Endothelial cell of umbilical vein (primary cell): ENCODE measurements at places on chromosomes 7 and 10. TPM values are rescaled to one million over a fixed set of nuclear protein-coding genes. Genes with fewer than 3 reads are reported as not detected.

The ASB10 gene
- total RNA-seq, result not detected in 2 replicates

- DNase-seq, result peak; percentile 43
- no peaks in the 10 kb centered on the region for H3K4me1 ChIP-seq
- H3K4me3 ChIP-seq, result no peak overlapping the region
- H3K27ac ChIP-seq, result no peak overlapping the region
Observed at GRCh38 chr7:142482891-142483658, 225.2 kb upstream of the PRSS58 start.

The EVX1 gene
- not detected in 2 replicates for total RNA-seq

The CUL2 gene
- 45.3 and 47.5 TPM in 2 replicates for total RNA-seq

The LDB3 gene
- total RNA-seq, result not detected in 2 replicates

DNA sequence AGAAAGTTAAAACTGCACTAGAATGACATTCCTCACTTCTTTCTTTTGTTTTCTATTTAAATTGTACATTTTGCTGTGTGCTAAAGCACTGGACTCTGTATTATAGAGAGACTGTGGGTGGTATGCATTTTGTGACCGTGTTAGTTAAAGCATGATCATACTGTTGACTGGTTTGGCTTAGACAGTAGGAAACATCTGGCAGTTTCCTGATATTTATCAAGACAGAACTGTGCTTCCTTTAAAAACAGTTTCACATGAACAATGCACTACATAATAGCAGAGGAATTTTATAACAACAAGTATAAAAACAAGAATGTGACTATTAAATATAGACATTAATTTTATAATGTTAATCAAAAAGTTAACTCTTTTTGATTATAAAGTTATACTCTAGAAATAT is 23.1 kb downstream of the GNG11 start:
- peak; percentile 94 for DNase-seq
- no peaks in the 10 kb centered on the region for H3K27me3 ChIP-seq
- H3K4me1 ChIP-seq, result peaks cover 63% of the 10 kb centered on the region
- no peak overlapping the region for H3K4me3 ChIP-seq
- H3K36me3 ChIP-seq, result no peaks in the 10 kb centered on the region
- peak overlapping the region; percentile 87 for H3K27ac ChIP-seq

The HPSE2 gene
- total RNA-seq, result not detected in 2 replicates

DNA sequence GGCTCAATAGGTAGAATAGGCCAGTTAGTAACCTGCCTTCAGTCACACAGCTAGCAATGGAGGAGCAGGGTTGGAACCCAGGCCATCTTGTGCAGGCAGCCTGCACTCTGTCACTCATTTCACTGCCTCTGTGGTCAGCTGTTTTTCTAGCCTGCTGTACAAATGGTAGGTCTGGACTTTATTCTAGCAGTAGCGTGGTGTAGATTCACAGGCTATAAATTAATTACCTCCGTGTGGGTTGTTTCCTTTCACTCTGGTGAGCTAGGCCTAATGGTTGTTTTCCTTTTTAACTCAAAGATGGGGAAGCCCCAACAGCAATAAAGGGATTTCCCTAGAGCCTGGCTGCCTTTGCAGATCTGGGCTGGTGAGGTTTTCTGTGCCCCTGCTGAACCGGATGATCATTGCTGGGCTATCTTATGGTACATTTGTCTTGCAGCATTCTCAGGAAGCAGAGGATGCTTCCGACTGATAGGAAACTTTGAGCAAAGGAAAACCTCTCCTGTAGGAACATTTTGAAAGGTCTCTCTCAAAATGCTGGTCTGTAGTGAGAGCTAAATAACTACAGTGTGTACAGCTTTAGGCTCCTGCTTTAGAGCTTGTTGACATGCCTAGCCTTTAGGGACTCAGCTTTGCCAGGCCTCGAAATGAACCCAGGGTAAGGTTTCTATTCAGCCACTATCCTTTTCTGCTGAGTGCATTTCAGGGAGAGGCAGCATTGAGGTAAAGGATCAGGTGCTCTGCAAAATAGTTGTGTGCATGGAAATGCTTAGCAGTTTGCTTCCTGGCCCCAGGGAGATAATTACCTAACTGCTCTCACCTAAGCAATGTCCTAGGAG is 157.4 kb downstream of the ST7 start:
- peaks cover 12% of the 10 kb centered on the region for H3K4me1 ChIP-seq
- H3K27ac ChIP-seq, result no peak overlapping the region
- no peaks in the 10 kb centered on the region for H3K36me3 ChIP-seq
- H3K4me3 ChIP-seq, result no peak overlapping the region

DNA sequence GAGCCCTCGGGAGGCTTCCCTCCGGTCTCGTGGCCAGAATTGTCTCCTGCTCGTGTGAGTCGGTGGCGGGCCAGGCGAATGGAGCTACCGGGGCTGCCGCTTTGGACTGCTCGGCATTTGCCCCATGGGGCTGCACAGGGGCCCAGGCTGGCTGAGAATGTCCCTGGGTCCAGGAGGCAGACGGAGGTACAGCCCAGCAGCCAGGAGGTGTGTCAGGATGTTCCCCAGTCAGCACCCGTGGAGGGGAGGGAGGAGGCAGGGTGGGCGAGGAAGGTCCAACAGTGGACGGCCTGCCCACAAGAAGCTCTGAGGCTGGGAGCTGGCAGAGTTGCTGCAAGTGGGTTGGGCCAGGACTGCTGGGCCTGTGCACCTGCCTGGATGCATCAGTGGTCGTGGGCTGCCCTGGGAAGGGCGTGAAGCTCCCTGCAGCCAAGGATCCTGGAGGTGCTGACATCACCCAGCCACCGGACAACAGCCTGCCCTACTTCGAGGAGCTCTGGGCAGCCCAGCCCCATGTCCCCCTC is 46.4 kb downstream of the PDGFA start:
- no peak for DNase-seq
- H3K4me3 ChIP-seq, result no peak overlapping the region
- H3K4me1 ChIP-seq, result peaks cover 29% of the 10 kb centered on the region
- no peak overlapping the region for H3K27ac ChIP-seq

The CYP3A7 gene
- not detected in 2 replicates for total RNA-seq

- H3K27me3 ChIP-seq, result no peaks in the 10 kb centered on the region
- no peak for DNase-seq
- H3K27ac ChIP-seq, result no peak overlapping the region
Observed at GRCh38 chr7:70177166-70177565, 578.9 kb downstream of the AUTS2 start.

The ERCC6 gene
- total RNA-seq, result 39.6 and 59.6 TPM in 2 replicates
